T follicular helper cell (primary cell): ENCODE measurements at places on chromosomes 5 and 9.

- no peak for DNase-seq
These were observed 27.1 kb downstream of the CEP72 start for GRCh38 chr5:639253-639530.

GRCh38 chr9:129609486-129610212 is 11.3 kb downstream of the C9orf50 start:
- peak; percentile 29 for DNase-seq

GRCh38 chr5:95925939-95926338 is 35.7 kb downstream of the ELL2 start:
- no peak for DNase-seq

GRCh38 chr5:105952875-105953274 is 1717.9 kb downstream of the EFNA5 start:
- no peak for DNase-seq

- DNase-seq, result no peak
These were observed 25.6 kb downstream of the RASGRF2 start for GRCh38 chr5:80985600-80986228.

GRCh38 chr9:121852651-121853616 is 201.5 kb downstream of the DAB2IP start:
- DNase-seq, result no peak

DNA sequence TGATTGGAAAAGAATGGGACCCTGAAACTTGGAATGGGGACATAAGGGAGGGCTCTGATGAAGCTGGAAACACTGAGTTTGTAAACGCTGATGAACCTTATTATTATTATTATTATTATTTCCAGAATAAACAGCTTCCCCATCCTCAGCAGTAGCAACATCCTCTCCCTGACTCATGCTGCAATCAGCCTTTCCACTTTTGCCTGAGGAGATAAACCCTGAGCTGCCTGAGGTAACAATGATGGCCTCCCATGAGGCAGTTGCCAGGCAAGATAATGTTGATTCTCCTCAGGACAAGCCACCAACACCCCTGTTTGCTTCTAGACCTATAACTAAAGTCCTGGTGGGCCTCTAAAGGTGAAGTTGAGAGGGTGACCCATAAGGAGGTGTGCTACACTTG is 139.2 kb upstream of the ATP10B start:
- no peak for DNase-seq

- DNase-seq, result peak; percentile 41
These were observed 566 bp upstream of the FOCAD start for GRCh38 chr9:20683351-20684034.

DNA sequence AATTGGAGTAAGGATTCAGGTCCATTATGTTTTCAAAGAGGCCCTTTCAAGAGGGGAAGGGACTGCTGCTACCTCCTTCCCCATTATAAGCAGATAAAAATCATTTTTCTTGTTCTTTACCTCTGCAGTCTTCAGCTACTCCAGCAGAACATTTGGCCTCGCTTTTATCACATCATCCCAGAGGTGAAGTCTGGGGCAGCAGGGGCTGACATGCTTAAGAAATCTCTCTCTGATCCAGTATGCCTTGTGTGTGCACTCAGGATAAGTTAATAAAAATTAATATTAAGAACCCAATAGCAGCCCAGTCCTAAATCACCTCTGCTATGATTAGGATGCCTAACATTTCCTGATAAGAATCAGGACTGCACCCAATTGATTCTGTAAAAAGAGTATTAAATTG is 306.9 kb upstream of the NREP start:
- no peak for DNase-seq

DNA sequence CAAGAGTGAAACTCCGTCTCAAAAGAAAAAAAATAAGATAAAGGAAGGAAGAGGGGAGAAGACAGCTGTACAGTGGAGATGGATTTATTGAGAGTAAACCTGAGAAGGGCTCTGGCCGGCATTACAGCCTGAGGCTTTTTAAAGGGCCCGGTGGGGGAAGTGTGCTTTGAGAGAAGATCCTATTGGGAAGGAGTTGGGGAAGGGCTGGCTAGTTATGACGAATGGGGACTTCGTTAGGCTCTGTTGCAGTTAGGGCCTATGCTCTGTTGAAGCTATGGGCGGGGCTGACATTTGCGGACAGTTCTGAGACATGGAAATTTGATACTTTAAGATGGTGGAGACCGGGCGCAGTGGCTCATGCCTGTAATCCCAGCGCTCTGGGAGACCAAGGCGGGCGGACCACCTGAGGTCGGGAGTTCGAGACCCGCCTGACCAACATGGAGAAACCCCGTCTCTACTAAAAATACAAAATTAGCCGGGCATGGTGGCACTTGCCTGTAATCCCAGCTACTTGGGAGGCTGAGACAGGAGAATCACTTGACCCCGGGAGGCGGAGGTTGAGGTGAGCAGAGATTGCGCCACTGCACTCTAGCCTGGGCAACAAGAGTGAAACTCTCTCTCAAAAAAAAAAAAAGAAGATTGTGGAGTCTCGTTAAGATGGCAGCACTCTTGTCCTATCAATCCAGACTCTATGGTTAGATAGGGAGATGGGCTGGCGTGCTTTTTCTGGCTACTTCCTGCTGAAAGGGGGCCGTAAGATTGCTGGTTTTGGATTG is 33.2 kb downstream of the C9orf50 start:
- DNase-seq, result no peak

DNA sequence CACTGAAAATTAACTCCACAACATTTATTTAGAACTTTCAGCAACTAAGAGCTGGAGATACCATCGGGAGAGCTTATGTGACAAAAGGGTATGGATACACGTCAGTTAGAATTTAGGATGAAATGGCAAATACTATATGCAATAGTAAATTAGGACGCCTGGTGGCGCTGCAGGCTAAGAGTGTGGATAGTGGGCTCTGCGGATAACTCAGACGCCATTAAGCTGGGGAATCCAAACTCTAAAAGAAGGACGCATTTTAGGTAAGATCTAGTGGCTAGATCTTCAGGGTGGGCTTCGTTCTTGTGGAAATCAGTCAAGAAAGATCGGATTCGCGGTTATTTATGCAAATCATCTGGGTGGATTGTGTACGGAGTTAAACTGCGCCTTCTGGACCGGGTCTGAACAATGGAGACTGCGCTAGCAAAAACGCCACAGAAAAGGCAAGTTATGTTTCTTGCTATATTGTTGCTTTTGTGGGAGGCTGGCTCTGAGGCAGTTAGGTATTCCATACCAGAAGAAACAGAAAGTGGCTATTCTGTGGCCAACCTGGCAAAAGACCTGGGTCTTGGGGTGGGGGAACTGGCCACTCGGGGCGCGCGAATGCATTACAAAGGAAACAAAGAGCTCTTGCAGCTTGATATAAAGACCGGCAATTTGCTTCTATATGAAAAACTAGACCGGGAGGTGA is at the start of gene PCDHB5:
PCDHB5 (plus strand) TSS at position 177 of the 688 bp plus-strand sequence; CDS start at position 406, 229 bp downstream.
- DNase-seq, result no peak

DNA sequence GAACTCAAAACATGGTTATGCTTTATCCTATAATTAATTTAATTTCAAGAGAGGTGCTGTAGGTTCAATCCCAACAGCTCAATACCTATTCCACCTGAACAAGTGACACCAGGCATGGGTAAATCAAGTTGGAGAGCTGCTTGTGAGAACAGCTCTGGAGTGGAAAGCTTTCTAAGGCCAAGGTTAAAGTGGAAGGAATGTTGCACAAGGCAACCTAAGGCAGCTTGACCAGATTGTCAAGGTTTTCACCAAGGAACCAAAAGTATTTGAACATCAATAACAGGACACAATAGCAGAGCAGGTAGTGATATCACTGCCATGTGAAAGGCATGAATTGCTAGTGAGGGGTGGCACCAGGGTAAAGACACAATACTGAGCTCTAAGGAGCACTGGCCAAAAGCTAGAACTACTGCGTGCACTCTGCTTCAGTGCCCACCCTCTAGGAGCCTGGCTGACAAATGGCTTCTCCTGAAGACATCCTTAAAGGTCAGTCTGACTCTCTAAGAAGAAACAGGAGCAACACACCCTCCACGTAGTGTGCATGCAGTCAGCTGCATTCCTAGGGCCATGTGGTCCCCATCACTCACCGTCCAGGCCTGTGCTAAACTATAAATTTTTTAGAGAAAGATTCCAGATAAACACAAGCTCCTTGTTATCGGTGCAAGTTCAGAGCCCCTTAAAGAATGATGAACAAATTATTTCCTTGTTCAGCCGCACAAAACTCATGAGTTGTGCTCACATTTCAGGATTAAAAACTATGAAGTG is 677.7 kb upstream of the KLF4 start:
- no peak for DNase-seq

- no peak for DNase-seq
These were observed 80.9 kb upstream of the TYRP1 start for GRCh38 chr9:12612211-12612770.

DNA sequence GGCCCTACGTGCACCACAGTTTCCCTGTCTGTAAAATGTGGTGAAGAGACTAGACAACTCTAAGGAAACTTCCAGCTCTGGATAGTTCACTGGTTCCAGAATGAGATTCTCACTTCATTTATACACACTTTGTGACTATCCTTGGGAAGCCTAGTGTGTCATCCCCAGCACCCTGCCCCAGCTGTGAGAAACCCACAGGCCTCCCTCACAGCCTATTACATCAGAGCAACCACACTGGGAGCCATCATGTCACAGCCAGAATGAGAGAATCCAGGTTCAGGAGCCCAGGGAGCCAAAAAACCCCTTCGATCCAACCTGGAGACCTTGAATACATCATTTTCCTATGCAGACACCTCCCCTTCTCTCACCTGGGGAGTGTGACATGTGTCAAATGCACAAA is 21.0 kb upstream of the HAND1 start:
- no peak for DNase-seq

- no peak for DNase-seq
These were observed 168.1 kb upstream of the DMRT1 start for GRCh38 chr9:673264-673965.

DNA sequence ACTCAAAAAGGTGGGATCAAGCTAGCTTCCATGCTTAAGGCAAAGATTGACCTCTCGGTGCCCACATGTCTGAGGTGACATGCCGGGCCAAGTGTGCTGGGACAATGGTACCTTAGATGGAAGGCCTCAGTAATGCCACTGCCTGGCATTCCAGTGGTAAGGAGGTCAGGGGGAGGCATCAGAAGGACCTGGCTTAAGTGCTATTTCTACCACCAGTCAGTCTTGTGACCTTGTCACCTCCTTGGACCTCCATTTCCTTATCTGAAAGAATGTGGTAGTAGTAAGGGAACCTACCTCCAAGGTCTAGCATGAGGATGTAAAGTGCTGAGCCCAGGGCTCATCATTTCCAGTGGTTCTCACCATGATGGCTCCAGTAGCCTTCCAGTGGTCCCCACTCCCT is 8.9 kb downstream of the C5orf52 start:
- no peak for DNase-seq

GRCh38 chr5:138372225-138372624 is 19.7 kb downstream of the KDM3B start:
- DNase-seq, result no peak

GRCh38 chr5:72452515-72453245 is 54.5 kb downstream of the ZNF366 start:
- DNase-seq, result no peak

DNA sequence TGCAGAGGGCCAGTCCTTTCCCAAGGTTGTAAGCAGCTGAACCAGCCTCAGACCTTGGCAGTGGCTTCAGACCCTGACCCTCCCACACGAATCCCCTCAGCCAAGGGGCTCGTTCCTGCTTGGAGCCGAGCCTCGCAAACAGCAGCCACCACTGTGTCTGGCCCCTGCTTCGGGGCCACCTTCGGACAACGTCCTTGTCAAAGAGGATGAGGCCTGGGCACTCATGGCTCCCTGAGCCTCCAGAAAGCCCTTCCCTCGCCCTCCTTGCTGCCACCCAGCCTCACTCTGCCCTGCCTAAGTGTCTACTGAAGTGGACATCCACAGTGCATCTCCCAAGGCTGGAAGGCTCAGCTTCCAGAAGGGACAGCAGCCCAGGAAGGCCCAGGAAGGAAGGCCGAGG is 161.7 kb downstream of the OLFM1 start:
- DNase-seq, result no peak

DNA sequence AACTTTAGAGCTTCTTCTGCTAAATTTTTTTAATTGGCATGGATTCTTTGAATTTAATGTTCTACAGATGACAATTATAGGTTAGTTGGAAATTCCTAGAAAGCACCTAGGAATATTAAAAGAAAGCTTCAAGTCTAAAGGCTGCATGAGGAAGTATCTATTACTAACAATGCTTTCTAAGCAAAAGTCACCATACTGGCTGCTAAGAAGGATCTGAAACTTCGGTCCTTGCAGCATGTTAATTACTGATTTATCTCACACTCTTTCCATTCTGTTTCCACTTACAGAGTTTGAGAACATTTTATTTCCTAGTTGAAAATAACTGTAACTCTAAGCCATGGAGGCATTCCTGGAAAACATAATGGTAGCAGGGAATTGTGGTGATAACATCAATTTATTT is 8.4 kb downstream of the SEMA6A start:
- no peak for DNase-seq

DNA sequence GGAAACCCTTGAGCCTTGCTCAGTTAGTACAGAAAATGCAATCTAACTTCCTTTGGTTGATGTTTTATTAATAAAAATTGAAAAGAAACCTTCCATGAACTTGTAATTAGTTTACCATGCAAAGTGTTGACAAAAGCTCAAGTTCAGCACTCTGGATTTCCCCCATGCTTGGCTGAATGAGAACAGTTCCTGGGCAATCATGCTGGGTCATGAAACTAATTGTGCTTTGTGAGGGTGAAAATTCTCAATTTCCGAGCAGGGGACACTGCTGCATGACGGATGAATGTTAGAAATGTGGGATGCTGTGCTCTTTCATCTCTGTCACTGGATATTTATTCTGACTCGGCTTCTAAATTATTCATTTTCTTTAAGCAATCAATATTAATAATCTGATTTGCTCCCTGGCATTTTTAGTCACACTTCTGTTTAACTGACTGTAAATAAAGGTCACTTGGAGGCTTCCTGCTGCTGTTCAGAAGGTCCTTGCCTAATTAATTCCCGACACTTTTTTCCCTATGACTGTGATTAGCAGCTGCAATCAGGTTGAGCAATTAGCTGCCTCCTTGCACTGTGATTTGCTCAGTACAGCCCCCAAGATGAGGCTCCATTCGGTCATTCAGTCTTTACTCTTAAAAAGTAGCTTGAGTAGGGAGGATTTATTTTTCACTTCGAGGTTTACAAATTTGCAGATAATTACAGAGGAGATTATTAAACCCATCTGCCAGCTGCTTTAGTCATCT is 678.1 kb upstream of the ZNF608 start:
- no peak for DNase-seq

DNA sequence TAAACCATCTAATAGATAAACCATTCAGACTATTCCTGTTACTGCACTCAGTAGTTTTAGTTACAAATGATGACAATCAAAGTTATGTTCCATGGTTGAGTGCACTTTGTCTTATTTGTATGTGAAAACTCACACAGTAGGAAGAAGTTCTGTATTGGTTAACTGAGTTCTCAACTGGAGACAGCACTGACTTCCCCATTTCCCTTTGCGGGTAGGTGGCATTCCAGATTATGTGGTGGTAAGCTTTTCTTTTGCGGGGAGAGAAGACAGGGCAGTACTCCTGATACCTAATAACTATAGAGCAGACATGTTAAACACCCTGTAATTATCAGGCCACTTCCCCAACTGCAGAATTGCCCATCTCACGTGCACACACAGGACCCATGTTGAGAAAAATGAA is 24.4 kb downstream of the TARS1 start:
- DNase-seq, result no peak

GRCh38 chr5:44645502-44645901 is 163.2 kb upstream of the MRPS30 start:
- DNase-seq, result no peak
